NCI-H1092 treated with DMSO at 0.1 percent for 48 hours (cell line): ENCODE measurements at places on chromosomes 3 and 15.

- DNase-seq, result no peak
Measured at GRCh38 chr15:38692789-38693062, 128.1 kb upstream of the RASGRP1 start.

GRCh38 chr3:72591522-72592421, 256.5 kb downstream of the SHQ1 start:
- DNase-seq, result no peak

DNA sequence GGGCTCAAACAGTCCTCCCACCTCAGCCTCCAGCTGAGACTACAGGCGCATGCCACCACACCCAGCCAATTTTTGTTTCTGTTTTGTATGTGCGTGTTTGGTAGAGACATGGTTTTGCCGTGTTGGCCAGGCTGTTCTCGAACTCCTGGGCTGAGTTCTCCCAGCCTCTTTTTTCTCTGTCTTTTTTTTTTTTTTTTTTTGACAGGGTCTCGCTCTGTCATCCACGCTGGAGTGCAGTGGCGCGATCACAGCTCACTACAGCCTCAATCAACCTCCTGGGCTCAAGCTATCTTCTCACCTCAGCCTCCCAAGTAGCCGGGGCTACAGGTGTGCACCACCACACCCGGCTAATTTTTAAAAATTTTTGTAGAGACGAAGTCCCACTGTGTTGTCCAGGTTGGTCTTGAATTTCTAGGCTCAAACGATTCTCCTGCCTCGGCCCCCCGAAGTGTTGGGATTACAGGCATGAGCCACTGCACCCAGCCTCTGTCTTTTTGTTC, 867 bp upstream of the DCAF1 start:
- no peak for DNase-seq

DNA sequence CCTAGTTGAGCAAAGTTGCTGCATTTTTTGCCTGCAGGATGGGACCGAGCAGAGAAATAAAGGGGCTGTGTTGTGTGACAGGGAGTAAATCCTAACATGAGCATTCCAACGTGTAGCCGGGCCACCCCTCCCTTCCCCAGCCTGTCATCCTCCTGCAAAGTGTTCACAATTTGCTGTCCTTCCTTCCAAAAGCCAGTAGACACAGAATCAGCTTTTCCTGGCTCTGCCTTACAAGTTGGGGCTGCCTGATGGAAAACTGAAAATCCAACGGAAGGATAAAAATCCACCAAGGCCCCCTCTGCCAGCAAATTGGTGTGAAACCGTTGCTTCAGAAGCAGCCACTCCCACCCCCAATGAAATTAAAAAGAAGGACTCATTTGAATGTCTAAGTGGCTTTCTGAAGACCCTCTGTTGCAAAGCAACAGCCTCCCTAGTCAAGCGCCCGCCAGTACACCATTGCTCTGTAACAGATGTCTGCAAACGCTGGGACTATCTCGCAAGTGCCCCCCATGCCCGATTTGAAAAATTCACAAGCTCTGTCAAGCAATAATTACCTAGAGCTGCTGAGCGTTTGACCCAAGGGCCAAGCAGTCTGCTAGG, 665 bp downstream of the FRMD4B start:
- DNase-seq, result no peak

- no peak for DNase-seq
Measured at GRCh38 chr3:14123308-14124222, 1.1 kb downstream of the CHCHD4 start.

DNA sequence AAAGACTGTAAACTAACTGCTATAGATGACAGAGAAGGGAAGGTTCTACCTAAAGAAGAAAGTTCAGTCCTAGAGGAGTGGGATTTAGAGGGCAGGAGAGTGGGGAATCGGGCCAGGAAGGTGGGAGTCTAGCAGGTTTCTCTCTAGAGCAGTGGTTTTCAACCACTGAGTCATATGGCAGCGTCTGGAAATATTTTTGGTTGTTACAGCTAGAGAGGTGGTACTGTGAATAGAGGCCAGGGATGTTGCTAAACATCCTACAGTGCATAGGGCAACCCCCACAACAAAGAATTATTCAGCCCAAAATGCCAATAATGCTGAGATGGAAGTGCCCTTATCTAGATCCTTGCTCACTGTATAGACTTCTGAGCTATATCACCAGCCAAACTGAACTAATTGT, 28.7 kb downstream of the ATP1B3 start:
- DNase-seq, result no peak

DNA sequence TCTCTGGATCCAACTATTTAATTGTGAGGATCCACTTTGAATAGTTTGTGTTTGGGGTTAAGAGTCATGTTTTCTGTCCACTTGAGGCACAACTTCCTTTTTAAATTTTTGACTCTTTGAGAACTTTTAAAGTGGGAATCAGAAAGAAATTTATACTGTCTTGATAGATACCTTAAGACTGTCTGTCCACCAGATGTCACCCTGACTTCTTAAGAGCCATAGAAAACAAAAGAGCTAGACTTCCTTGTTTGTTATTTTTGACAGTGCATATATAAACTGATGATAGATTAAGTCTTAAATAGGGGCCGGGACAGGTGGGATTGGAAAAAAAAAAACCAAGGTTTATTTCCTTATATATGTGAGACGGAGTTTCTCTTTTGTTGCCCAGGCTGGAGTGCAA, 52.1 kb upstream of the WDR72 start:
- DNase-seq, result peak; percentile 29

- no peak for DNase-seq
Measured at GRCh38 chr15:80773122-80773551, 6.0 kb upstream of the CEMIP start.

GRCh38 chr3:60989626-60990441, 261.4 kb downstream of the FHIT start:
- DNase-seq, result no peak

DNA sequence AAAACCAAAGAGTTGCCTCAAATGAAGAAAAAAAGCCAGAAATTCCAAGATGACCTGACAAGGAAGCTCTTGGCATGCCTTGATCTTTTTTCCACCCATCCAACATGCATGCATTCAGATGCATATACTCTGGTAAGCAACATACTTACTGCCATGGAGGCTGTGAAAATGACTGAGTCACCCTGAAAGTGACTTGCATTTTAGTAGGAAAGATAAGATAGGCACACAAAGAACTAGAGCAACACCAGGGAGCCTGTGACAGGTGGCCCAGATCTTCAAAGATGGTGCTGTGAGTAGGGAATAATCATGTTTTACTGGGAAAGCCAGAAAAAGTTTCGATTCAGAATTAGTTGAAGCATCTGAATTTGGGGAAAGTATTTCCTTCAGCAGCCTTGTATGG, 185.1 kb upstream of the SLCO3A1 start:
- DNase-seq, result no peak

DNA sequence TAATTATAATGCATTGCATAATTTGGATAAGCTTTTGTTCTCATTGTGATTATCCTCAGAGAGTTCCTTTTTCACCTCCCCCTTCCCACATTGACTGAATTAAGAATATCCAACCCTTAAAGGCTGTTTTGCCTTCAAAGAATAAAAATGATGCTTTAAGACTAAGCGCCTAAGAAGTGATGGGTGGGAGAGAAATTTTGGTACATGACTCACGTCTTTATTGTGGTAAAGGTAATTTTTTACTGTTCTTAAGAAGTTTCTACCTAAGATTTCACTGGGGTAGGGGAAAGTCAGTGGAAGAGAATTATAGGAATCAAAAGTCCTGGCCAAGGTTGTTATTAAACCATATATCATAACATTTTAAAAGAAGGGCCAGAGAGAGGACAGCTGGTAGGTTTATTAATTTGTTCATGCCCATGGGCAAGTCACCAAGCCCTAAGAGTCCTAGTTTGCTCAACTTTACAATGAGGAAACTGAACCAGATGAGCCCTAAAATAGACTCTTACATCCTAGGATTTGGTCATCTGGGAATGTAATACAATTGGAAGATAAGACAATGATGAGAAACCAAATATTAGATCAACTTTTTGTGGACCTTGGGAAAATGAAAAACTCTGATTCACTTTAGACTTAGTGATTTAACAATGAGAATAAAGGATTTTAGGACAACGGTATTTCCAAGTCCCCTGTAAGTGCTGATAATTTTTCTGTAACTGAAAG, 101.1 kb upstream of the RASGRP1 start:
- DNase-seq, result no peak

- DNase-seq, result no peak
Measured at GRCh38 chr15:77418966-77419835, 703 bp downstream of the PEAK1 start.

- no peak for DNase-seq
Measured at GRCh38 chr15:22968366-22968765, 11.8 kb downstream of the CYFIP1 start.
